ENCODE measurements at places on chromosomes 3 and 15. TPM values are rescaled to one million over a fixed set of nuclear protein-coding genes. Genes with fewer than 3 reads are reported as not detected.

KCNAB1 gene
- total RNA-seq, result 0.49 TPM

AADAC gene
- total RNA-seq, result not detected

PIGZ gene
- total RNA-seq, result 1.0 TPM

OSTN gene
- not detected for total RNA-seq

SI gene
- total RNA-seq, result not detected

MRPS25 gene
- 42.5 TPM for total RNA-seq

SCN11A gene
- not detected for total RNA-seq

ST8SIA2 gene
- 1.5 TPM for total RNA-seq

DNA sequence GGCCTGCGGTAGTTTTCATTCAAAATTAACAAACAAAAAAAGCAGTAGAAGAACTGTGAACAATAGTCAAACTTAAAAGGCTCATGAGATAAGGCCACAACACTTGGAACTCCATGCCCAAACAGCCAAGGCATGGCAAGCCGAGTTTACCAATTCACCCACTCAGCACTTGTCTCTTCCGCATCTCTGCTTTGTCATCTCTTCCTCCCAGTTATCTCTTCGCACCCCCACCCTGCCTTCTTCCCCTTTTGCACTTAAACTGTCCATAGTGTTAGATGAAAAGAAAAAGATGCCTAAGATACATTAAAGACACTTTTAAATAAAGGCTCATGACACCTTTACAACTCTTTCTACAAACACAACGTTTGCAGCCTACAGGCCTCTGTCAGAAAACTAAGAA lies 11.1 kb downstream of the TLE3 start:
- no peak for DNase-seq

- no peak for DNase-seq
These were observed 14.9 kb downstream of the DPH3 start for GRCh38 chr3:16249886-16250285.

GRCh38 chr15:70066447-70066846 lies 31.3 kb downstream of the TLE3 start:
- no peak for DNase-seq

DNA sequence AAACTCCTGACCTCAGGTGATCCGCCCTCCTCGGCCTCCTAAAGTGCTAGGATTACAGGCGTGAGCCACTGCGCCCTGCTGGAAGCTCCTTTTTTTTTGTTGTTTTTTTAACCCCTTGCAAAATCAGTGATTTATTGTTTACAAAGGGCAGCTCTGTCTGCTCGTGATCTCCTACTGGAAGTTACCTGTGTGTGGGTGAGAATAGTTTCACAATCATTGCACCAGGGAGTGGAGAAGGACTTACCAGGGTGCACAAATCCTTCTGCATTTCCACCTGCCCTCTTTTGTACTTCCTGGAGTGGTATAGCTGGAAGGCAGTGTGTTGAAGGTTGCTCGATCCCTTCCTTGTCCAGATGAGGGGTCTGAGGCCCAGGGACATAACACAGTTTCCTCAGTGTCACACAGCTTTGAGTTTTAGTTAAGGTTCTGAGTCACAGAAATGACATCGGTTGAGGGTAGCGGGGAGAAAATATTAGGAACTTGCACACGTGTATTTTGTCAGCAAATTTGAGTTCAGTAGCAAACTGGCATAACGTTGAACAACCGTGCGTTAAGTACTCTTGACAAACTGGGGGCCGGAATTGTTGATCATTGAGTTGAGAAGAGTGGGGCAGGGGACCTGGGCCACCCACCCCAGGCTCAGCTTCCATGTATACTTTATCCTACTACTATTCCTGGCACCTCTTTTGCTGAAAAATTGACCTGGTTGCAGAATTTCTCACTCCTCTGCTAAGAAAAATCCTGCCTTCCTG lies 11.3 kb upstream of the TRAK1 start:
- DNase-seq, result no peak

GRCh38 chr3:156291272-156292123 lies 171.1 kb downstream of the KCNAB1 start:
- DNase-seq, result no peak

DNA sequence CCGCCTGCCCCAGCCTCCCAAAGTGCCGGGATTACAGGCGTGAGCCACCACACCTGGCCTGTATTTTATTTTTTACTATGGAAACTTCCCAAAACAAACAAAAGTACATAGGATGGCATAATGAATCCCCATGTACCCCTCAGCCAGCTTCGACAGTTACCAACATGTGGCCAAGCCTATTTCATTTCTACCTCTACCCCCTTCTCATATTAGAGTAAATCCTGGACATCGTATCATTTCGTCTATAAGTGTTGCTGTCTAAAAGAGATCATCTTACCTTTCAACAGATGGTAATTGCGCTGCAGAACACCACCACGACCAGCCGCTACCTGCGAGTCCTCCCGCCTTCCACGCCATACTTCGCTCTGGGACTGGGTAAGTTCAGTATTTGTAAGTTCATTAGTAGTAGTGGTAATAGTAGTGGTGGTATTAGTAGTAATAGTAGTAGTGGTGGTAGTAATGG lies 44.9 kb downstream of the DLEC1 start:
- DNase-seq, result no peak

DNA sequence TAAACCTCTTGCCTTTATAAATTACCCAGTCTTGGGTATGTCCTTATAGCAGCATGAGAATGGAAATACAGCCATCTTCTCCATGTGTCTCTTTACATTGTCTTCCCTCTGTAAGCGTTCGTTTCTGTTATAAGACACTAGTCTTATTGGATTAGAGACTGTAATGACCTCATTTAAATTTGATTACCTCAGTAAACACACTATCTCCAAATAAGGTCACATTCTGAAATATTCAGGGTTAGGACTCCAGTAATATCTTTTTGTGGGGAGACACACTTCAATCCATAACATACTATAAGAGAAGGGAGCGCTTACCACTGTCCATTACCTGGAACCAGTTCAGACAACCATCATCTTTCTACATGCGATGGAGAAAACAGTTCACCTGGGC lies 34.3 kb upstream of the CD47 start:
- DNase-seq, result no peak

- DNase-seq, result no peak
These were observed 35.2 kb upstream of the TRPM1 start for GRCh38 chr15:31136607-31137328.

DNA sequence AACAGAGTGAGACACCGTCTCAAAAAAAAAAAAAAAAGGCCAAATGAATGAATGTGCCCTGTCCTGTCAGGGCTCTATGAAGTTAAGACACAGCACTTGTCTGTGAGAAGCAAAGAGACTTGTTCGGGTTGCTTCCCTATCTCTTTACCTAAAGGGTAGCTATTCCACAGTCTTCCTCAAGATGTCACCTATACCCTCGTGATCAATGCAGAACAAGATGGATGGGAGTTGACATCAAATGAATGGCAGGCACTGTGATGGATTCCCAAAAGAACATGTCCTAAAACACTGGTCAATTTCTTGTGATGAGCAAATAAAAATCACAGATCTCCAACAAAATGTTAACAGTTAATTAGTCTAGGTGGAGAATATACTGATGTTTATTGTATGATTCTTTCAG lies 9.5 kb downstream of the TADA3 start:
- no peak for DNase-seq

DNA sequence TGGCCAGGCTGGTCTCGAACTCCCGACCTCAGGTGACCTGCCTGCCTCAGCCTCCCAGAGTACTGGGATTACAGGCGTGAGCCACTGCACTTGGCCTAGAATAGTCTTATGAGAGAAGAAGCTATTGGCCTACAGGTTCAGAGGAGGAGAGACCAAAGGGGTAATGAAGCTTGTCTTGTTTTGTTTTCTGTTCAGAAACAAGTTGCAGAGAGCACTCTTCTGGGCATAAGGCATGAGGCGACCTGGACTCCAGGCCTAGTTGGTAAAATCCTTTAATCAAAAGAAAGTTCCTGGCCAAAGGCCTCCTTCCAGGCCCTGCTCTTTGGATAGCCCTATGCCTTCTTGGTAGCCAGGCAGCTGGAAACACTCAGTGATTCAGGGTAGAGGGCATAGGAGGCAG lies 87.3 kb upstream of the SKOR1 start:
- DNase-seq, result no peak

DNA sequence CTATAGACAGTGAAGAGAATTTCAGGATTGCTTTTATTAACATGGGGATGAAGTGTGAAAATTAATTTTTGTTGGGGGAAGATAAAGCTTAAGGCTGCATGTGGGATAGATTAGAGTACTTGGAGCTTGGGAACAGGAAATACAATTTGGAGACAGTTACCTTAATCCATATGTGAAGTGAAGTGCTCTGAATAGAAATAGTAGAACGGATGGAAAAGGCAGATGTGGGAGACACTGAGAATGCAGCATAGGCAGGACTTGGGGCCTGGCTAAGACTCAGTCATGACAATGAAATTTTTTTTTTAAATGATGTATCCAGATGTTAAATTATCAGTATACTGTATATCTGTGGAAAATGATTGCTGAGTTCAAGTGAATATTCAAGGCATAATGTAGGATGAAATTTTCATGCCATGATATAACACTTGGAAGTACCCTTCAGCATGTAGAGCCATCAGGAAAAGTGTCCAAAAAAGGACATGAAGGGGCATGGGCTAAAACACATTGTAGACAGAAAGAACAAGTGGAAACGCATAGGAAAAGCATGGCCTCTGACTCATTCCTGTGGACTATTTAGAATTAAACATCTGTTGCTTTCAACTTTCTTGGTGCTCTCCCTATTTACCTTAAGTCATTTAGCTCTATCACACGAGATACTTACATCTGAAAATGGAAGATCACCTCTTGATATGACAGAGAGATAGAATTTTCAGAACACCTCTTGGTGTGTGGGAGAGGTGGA lies 134.8 kb downstream of the RBMS3 start:
- peak; percentile 53 for DNase-seq

DNA sequence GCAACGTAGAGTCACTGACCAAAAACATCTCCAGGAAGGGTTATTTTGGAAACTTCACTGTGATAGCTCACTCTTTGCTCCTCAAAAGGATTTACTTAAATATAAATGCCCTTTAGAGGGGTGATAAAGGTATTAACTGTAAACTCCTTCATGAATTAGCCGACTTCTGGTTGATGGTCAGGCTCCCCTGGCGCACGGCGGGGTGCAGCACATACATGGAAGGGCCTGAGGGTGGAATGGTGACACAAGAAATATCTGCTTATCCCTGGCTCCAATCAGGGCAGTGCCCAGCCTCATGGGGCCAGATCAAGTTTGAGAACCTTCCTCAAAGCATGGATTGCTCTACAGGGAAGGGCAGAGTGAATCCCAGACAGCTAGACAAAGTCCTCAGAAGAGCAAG lies 116.5 kb downstream of the IGF2BP2 start:
- DNase-seq, result no peak

GRCh38 chr3:64355401-64355807 lies 130.1 kb upstream of the PRICKLE2 start:
- peak; percentile 28 for DNase-seq

DNA sequence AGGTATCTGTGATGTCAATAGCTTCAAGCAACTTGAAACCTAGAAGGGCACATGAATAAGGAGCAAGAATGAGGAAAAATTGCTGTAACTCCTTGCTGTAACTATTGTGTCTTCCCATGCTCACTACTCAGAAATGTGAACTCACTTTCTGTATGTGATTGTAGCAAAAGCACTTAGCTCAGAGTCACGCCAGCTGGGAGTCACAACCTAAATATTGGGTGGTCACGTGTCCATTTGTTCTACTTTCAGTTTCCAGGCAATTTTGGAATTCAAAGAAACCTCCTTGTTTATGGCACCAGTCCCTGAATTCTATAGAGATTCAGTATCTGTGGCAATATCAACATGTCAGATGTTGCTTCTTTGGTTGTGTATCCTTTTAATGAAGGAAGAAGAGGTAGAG lies 241.6 kb upstream of the AZI2 start:
- DNase-seq, result no peak

GRCh38 chr3:184005941-184006507 lies 11.7 kb downstream of the ABCC5 start:
- peak; percentile 94 for DNase-seq

GRCh38 chr3:103609472-103609871 lies 1174.7 kb downstream of the ZPLD1 start:
- no peak for DNase-seq

GRCh38 chr3:147000274-147000673 lies 395.1 kb upstream of the PLSCR5 start:
- DNase-seq, result no peak

DNA sequence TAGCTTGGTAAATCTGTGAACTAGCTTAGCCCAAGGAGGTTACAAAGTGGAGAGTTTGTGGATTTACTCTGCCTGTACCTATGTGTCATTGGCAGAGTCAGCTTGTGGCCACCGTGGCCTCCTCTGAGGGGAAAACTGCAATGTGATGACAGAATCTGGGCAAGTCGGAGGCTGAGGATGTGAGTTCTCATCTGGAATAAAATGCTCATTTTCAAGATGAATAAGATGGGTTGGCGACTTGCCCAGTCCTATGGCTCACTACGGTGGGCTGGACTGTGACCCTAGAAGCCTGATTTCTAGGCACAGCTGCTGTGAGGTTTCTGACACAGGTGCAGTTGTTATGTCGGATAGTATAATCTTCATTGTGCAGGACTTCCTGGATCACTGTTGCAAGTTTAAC lies 83.7 kb downstream of the ETV5 start:
- DNase-seq, result no peak

DNA sequence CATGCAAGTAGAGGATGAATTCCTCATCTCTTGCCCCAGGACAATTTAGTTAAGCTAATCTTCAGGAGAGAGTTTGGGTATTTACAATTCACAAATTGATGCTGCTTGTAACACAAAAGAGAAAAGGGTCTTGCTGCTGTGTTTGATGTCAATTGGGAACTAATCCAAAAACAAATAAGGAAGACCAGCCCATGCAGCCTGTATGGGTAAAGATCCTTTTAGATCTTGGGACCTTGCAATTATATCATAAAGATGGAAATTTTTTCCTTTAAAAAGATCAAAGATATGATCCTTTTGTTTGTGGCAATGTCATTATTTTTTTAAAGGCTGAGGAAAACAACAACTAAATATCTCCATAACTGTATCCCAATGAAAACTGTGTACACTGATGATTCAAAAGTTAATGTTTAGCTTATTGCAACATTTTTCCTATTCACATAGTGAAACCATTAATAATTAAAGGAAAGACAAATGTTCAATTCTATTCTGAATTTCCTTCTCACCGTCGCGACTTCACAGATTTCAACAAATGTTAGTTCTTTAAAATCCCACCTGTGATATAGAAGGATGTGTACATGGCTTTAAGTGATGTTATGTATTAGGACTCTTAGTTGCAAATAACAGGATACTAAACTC lies 40.2 kb downstream of the TMEM212 start:
- no peak for DNase-seq

DNA sequence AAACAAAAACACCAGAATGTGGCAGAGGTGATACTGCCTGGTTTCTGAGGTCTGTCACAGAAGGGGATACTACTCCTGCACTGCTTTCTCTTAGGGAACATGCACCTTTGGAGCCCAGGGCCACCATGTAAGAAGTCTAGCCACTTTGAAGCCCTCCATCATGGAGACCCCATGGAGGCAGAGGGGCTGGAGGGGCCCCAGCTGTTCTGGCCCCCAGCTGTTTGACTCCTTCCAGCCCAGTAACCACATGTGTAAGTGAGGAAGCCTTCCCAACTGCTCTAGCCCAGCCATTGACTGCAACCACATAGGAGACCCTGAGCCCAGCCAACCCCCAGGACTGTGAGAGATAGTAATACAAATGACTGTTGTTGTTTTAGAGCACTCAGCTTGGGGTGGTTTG lies 9.0 kb upstream of the IGDCC4 start:
- no peak for DNase-seq

Data from foreskin keratinocyte (primary cell).